Skeletal muscle cell (primary cell): ENCODE measurements at places on chromosomes 12 and 14.

GRCh38 chr14:37047226-37047625, 125.2 kb downstream of the SLC25A21 start:
- DNase-seq, result no peak

- no peak for DNase-seq
Observed at GRCh38 chr12:48388938-48389337, 38.2 kb upstream of the ZNF641 start.

DNA sequence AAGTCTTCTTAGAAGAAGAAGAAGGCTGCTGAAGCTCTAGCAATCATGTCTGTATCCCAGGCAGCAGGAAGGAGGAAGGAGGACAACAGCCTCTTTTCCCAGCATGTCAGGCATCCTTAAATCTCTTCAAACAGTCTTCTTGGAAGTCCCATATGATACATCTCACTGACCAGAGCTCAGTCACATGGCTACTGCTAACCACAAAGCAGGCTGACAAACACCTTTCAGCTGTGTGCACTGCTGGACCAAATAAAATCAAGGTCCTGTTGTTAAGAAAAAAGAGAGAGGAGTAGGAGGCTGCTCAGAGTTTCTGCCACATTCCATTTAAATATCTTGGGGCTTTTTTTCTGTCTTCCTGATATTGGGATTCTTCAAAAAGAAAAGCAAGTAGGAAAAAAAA, 203.4 kb upstream of the PELI2 start:
- no peak for DNase-seq

GRCh38 chr14:37251775-37252174, 54.0 kb downstream of the MIPOL1 start:
- DNase-seq, result no peak

DNA sequence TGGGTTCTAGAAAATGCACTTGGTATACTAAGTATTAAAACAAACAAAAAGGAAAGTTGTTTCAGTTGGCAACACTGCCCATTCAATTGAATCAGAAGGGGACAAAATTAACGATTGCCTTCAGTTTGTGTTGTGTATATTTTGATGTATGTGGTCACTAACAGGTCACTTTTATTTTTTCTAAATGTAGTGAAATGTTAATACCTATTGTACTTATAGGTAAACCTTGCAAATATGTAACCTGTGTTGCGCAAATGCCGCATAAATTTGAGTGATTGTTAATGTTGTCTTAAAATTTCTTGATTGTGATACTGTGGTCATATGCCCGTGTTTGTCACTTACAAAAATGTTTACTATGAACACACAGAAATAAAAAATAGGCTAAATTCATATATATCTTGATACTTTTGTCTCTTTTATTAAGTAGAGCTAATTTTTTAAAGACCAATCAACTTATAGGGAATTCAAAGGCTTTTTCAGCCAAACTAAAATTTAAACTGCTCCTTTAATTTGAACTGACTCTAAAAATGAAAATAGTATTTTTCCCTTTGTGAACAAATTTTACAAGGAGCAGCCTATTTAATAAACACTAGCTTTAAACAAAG, 2.8 kb downstream of the FOXG1 start:
- no peak for DNase-seq

DNA sequence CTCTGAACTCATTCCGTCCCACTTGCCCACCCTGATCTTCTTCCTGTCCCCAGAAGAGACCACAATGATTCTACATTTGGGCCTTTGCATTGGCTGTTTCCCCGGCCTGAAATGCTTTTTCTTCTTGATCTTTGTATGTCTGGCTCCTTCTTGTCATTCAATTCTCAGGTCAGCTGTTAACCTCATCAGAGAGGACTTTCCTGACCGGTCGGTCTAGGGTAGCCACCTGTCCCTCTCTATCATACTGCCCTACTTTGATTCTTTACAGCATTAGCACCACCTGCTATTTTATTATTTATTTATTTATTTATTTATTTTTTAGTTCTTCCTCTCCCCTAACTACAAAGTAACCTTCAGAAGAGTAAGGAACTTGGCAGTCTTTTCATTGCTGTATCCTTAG, 84.3 kb downstream of the DYRK2 start:
- DNase-seq, result no peak

DNA sequence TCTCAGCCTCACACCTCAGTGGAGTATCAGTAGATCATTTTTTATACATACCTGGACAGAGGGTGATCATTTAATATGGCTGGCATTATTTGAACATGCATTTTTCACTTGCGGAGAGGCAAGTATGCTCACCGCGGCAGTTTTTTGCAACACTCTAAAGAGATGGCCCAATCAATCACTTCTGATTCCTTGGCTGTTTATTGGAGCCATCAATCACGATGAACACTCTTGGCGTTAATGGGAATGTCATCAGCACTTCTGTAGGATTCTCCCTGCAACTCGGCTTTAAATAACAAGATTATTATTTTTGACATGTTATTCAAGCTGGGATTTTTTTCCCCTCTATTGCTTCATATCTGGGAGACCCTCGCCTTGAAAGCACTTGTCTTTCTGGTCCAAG, 46.9 kb upstream of the SLC24A4 start:
- DNase-seq, result no peak

DNA sequence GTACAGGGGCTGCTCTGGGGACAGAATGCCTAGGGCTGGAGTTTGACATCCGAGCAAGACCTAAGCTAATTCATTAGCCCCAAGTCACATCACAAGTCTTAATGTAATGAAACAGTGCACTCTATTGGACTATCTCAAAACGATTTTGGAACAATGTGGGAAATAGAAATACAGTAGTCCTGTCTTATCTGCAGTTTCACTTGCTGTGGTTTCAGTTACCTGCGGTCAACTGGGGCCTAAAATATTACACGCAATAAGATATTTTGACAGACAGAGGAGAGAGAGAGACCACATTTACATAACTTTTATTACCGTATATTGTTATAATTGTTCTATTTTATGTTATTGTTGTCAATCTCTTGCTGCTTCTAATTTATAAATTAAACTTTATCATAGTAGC, 21.1 kb downstream of the MOAP1 start:
- DNase-seq, result no peak

- no peak for DNase-seq
Observed at GRCh38 chr12:11811008-11811407, 161.5 kb downstream of the ETV6 start.

GRCh38 chr12:95462551-95462950, 11.4 kb upstream of the METAP2 start:
- no peak for DNase-seq

GRCh38 chr12:109346920-109347319, 780 bp upstream of the MYO1H start:
- no peak for DNase-seq

- DNase-seq, result no peak
Observed at GRCh38 chr14:55580470-55581341, 699 bp downstream of the KTN1 start.

DNA sequence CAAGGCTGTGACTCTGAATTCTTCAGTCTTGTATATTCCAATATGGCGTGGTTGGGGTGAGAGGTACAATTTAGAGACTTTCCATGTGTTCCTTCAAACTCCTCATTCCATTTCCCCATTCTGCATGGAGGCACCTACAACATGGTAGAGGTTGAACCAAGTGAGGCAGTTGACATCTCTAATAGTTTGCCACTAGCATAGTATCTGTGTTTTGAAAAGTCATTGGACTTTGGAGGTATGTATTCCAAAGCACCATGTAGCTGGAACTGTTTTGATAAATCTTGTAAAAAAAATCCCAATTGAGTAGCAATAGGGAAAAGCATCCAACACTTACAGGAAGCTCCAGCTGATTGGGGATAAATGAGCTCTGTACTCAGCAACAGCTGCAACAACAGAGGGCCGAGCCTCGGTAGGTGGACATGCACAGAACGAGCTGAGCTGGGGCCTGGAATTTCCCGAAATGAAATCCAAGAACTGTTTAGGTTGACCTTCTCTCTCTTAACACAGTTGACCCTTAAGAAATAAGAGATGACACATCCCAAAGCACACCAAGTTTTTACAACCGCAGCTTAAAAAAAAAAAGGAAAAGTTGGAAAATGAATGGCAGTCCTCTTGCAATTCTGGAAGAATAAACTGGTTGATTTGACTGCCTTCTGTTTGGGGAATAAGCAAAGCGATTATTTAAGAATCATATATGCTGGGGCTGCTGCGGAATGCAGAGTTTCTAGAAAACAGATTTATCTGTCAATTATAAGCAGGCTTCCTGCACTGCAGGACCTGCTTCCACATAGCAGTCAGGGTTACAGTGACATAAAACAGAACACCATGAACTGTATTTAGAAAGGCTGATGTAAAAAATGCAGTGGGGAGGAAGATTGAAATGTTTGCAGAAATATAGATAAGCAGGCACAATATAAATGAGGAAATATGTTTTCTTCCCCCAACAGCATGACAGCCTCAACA, 194.6 kb upstream of the KRR1 start:
- DNase-seq, result peak; percentile 99

- DNase-seq, result peak; percentile 73
Observed at GRCh38 chr14:76773188-76773885, 12.1 kb downstream of the VASH1 start.

DNA sequence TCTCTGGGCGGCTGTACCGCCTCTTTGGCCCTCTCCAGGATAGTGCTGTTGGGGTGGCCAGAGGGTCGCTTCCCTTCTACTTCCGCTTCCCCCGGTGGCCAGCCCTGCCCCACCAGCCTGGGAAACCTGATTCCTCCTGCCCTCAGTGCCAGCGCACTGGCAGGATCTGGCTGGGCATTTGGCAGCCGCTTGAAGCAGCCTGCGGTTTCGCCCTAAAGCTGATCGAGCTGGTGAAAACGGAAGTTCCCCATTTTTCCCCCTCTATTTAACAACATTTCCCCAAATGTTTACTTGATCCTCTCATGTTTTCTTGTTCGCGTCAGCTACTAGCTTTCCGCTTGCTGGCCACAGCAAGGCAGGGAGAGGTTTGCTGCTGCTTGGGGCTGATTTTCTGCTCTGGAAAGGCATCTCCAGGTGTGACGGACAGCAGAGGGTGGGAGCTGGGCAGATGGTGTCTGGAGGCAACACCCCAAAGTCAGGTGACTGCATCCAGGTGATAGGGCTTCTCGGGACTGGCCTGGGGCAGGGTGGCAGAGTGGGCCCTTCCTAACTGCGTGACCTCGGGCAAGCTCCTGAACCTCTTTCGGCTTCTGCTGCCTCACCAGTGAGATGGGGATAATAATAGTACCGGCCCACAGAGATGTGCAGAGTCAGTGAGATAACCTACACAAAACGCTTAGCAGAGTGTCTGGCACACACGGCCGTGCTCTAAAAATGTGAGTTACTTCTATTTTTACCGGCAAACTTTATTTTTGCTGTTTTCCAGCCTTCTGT, 53.1 kb downstream of the TSPAN9 start:
- no peak for DNase-seq

DNA sequence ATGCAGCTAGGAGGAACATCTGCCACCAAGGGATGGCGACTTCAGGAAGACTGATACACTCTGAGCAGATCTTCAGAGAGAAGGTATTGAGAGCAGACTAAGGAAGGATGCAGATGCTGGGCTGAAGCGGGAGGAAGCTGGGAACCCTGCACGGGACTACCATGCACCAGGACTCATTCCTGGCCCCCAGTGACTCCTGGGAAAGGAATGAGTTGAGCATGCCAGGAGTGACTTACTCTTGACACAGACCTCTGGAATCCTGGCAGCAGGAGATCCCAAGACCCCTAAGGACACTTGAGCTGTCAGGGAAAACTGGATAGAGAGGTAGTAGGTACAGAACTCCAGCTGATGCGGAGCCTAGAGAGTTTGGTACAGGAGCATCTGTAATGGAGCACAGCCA, 336.1 kb downstream of the RPS29 start:
- DNase-seq, result no peak

GRCh38 chr14:28765169-28765830, 1.3 kb upstream of the FOXG1 start:
- DNase-seq, result no peak

GRCh38 chr14:30016002-30016401, 88.4 kb upstream of the PRKD1 start:
- no peak for DNase-seq

DNA sequence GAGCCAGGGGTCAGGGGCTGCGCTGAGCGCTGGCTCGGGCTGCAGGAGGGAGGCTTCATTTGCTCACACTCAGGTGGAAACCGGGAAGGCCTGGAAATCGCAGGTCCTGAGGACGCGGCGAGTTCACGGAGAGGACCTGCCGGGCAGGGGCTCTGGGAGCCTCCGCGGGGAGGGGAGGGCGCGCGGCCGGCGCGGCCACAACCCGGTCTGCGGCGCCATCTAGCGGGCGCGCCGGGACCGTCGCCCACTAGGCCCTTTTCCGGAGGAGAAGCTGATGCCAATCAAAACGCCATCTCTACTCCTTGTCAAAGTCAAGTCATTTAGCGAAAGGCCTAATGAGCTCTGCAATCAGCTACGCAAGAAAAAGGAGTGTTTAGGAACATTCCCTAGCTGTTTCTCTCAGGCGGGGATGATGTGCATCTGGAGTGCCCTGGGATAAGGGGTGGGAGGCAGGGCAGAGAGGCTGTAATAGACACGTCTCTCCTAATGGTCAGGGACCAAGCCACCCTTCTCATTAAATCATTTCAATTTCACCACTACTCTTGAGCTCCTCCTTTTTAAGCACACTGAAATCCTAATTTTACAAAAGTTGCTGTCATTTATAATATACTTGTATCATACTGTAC, 885.8 kb upstream of the TMEM132C start:
- DNase-seq, result no peak

GRCh38 chr12:113894697-113895096, 71.4 kb downstream of the RBM19 start:
- DNase-seq, result no peak

- peak; percentile 17 for DNase-seq
Observed at GRCh38 chr12:100959481-100959880, 164.9 kb downstream of the ANO4 start.

DNA sequence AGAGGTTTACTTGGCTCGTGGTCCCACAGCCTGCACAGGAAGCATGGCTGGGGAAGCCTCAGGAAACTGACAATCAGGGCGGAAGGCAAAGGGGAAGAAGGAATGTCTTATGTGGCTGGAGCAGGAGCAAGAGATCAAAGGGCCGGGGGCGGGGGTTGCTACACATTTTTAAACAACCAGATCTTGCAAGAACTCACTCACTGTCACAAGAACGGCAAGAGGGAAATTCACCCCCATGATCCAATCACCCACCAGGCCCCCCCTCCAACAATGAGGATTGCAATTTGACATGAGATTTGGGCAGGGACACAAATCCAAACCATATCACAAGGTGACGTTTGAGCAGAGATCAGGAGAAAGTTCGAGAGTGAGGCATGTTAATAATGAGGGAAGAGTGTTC, 163.7 kb upstream of the RPH3A start:
- no peak for DNase-seq

- DNase-seq, result no peak
Observed at GRCh38 chr12:104063712-104064030, 660 bp upstream of the HCFC2 start.

GRCh38 chr14:33716921-33717320, 234.0 kb downstream of the EGLN3 start:
- DNase-seq, result no peak
